ENCODE measurements at places on chromosomes 11 and 22.

- DNase-seq: no peak
These were observed 8.5 kb upstream of the CCDC89 start for GRCh38 chr11:85694385-85694980.

DNA sequence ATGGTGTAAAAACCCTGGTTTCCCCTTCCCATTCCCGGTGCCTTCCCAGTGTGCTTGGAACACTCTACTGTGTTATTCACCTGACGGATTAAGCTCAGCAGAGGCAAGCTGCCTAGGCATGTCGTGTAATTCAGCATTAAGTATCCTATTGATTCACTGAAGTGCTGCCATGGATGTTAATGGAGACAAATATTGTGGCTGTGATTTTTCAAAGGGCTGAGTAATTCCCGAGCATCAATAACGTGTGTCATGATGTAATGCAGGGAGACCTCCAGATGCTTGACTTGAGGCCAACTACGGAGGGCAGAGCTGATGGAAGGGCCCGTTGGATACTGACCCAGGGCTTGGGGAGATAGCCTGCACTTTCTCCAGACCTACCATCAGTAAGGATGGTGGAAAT is 269.0 kb downstream of the ST3GAL4 start:
- DNase-seq: no peak

DNA sequence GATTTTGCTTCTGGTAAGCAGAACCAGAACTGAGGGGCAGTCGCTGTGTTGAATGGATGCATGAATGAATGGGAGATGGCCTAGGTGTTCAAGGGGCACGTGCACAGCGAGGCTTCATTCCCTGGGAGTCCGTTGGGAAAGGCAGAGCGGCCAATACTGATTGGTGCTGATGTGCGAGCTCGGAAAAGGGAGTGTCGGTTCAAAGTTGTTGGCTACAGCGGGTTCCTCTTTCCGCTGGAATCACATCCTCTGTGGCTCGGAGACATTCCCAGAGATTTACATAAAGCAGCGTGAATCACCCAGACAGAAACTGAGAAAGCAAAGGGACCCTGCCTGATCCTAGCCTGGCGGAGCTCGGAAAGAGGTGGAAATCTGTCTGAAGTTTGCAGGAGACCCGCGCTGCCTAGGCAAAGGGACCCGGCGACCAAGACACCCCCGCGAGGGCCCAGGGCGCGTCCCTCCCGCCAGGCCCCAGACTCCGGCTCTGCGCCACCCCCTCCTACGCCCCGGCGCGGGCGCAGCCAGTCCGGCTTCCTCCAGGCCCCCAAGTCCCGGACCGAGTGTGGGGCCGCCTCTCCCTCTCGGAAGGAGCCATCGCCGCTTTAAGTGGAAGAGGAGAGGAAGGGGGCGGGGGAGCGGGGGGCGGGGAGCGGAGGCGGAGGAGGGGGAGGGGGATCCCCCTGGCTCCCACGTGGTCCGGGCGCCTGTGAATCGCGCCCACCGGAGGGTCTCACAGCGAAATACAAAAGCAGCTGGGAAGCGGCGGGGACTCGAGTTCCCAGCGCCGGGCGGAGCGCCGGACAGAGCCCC is at the start of gene FJX1:
Gene FJX1 (plus strand): TSS at position 774 of the 810 bp plus-strand sequence. CDS start 177 bp downstream, outside the sequence.
- peak; percentile 80 for DNase-seq

- no peak for DNase-seq
These were observed 4.4 kb downstream of the BACE1-AS start for GRCh38 chr11:117295438-117296137.

GRCh38 chr11:93662175-93662570 is 691 bp downstream of the CEP295 start:
- DNase-seq: no peak

- DNase-seq: no peak
These were observed 546.8 kb downstream of the ETS1 start for GRCh38 chr11:128040603-128041002.

GRCh38 chr11:115194802-115195110 is 309.5 kb downstream of the CADM1 start:
- DNase-seq: peak; percentile 69

GRCh38 chr11:61392981-61393595 is 701 bp downstream of the TMEM216 start:
- no peak for DNase-seq

- no peak for DNase-seq
These were observed 27.5 kb upstream of the POU2AF1 start for GRCh38 chr11:111406589-111406988.

GRCh38 chr11:121347094-121347493 is 54.5 kb downstream of the SC5D start:
- no peak for DNase-seq

DNA sequence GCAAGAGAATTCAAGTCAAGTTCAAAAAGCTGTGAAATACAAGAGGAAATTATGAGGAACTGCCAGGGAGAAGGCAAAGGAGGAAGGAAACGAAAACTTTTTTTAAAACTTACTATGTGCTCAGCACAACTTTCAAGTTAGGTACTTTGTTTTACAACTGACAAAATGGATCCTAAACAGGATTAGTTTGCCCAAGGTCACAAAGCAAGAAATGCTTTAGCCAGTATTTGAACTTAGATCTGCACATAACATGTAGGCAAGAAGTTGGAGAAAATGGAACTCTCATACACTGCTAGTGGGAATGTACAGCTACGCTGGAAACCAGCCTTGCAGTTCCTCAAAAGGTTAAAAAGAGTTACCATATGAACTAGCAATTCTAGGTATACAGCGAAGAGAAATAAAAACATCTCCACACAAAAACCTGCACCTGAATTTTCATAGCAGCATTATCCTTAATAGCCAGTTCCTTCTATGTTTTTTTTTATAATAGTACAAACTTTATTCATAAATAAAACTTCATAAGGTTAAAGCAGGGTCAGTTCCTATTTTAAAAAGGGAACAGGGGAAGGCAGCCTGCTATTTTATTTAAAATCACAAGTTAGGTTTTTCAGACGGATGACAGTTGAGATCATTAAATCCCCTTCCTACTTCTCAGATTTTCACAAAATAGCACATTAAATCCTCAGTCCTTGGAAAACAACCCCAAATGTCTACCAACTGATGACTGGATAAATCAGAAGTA is 19.2 kb downstream of the DDX6 start:
- no peak for DNase-seq

GRCh38 chr11:24687531-24688147 is 190.8 kb downstream of the LUZP2 start:
- DNase-seq: no peak
